CD8-positive, alpha-beta memory T cell (primary cell): ENCODE measurements at places on chromosomes 5 and 9.

DNA sequence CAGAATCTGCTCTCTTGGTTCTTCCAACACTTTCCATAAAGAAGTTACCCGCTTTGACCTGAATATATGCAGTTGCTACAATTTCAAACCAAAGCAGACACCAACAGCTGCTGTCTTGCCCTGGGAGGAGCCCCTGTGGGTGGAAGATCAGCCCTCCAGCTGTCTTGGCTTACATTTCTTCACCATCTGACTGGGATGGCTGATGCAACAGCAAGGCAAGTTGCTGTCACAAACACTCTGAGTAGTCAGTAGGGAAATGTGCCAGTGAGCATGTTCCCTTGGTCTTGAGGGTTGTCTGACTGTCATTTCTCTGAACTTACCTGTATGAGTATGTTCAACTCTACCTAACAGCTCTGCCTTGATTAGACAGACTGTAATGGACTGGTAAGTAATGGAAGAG, 152.9 kb downstream of the SGCD start:
- no peak overlapping the region for H3K27ac ChIP-seq
- no peaks in the 10 kb centered on the region for H3K27me3 ChIP-seq
- H3K36me3 ChIP-seq: no peaks in the 10 kb centered on the region
- H3K4me1 ChIP-seq: no peaks in the 10 kb centered on the region
- no peak for DNase-seq

GRCh38 chr9:114243240-114243639, 79.7 kb upstream of the ORM1 start:
- H3K27me3 ChIP-seq: no peaks in the 10 kb centered on the region
- H3K27ac ChIP-seq: no peak overlapping the region
- no peak overlapping the region for H3K4me3 ChIP-seq
- H3K36me3 ChIP-seq: no peaks in the 10 kb centered on the region
- no peak for DNase-seq

DNA sequence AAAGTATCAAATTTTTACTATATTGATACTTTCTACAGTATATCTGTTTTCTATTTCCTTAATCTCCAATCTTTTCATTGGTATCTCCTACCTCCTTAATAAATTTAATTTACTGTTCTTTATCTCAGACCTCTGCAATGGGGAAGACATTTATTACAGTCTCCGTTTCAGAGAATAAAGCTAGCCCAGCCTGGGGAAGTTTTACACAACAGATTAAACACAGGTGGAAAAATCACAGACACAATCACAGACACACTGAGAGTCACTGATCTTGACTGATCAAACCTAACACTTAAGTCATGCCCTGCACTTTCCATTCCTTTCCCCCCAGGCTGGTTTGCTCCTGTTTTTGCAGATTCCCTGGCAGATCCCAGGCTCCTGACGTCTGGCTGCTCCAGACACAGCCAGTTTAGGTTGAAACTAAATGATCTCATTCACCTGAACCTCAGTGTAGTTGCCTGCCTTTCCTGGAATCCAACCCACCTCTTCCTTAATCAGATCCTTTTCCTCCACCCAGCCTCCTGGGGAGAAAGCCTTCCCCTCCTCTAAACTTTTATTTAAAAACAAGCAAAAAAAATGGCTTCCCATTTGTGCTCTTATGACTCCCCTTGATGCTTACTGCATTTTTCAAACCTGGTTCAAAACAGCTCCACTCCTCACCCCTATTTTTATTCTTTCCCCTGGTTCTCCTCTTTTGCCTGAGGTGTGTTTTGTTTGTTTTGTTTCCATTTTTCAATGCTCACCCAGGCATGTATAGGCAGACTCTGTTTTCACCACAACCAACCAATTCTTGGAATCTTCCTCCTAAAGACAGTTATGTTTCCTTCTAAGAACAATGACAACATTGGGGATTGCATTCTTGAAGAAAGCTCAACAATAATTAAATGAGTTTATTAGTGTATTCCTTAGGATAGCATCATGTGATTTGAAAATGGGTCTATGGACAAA, 29.5 kb upstream of the OSMR start:
- no peaks in the 10 kb centered on the region for H3K4me1 ChIP-seq
- H3K36me3 ChIP-seq: no peaks in the 10 kb centered on the region
- H3K4me3 ChIP-seq: no peak overlapping the region

- no peaks in the 10 kb centered on the region for H3K4me1 ChIP-seq
- no peak overlapping the region for H3K27ac ChIP-seq
- H3K27me3 ChIP-seq: peaks cover 3% of the 10 kb centered on the region
- no peaks in the 10 kb centered on the region for H3K36me3 ChIP-seq
- H3K4me3 ChIP-seq: no peak overlapping the region
- no peak for DNase-seq
Measured at GRCh38 chr5:72556351-72557166, 49.3 kb upstream of the ZNF366 start.

DNA sequence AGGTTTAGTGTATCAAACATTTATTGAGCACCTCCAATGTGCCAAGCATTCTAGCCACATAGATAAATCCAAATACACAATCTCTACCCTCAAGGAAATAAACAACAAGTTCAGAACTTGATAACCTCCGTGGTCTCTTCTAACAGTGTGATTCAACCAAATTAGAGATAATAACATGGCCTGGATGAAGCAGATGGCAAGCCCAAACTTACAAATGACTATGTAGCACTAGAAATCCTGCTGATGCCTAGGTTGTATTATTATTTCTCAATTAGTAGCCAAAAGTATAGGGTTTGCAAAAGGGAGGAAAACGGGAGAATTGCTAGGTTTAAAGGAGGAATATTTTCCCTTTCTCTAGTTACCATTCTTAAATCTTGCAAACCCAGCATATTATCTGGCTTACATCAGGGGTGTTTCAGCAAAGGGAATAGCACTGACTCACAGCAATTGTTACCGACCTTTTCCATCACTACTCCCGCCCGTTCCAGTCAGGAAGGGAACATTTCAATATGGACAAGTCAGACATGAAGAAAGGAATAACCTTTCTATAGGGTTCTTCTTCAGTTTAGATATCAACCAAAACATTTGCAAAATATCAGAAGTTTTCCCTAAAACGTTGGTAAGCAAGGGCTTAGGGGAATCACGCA, 2.3 kb downstream of the DPYSL3 start:
- H3K27me3 ChIP-seq: no peaks in the 10 kb centered on the region
- no peak overlapping the region for H3K4me3 ChIP-seq
- no peaks in the 10 kb centered on the region for H3K36me3 ChIP-seq
- H3K4me1 ChIP-seq: no peaks in the 10 kb centered on the region
- no peak for DNase-seq

DNA sequence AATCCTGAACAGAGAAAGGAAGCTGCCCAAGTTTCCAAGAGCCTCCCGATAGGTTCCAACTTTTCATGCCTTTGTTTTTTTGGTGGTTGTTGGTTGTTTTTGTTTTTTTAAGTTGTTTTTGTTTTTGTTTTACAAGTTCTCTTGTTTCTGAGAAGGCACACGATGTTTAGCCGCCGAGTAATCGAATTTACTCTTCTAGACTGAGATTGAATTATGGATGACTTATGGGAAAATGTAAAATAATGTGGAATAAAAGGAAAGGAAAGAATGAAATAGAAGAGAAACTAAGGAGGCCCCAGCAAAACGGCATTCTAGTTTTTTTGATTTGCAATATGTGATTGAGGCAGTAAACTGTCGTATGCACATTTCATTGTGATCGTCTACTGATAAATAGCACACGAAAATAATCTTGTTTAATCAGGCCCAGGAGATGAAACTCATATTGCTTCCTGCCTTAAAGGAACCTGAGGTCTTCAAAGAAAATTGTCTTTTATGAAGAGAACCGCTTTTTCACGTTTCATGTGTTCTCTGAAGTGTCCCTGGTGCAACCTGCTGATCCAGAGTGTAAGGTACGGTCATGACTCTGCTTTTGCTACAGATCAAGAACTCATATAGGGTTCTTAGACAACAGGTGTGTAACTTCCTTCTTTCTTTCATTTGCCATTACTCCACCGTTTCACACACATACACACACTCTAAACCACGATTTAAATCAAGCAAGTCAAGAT, 1.3 kb upstream of the GNAQ start:
- H3K4me3 ChIP-seq: peak overlapping the region; percentile 61
- no peaks in the 10 kb centered on the region for H3K27me3 ChIP-seq
- peaks cover 37% of the 10 kb centered on the region for H3K4me1 ChIP-seq
- no peak for DNase-seq
- H3K36me3 ChIP-seq: no peaks in the 10 kb centered on the region

DNA sequence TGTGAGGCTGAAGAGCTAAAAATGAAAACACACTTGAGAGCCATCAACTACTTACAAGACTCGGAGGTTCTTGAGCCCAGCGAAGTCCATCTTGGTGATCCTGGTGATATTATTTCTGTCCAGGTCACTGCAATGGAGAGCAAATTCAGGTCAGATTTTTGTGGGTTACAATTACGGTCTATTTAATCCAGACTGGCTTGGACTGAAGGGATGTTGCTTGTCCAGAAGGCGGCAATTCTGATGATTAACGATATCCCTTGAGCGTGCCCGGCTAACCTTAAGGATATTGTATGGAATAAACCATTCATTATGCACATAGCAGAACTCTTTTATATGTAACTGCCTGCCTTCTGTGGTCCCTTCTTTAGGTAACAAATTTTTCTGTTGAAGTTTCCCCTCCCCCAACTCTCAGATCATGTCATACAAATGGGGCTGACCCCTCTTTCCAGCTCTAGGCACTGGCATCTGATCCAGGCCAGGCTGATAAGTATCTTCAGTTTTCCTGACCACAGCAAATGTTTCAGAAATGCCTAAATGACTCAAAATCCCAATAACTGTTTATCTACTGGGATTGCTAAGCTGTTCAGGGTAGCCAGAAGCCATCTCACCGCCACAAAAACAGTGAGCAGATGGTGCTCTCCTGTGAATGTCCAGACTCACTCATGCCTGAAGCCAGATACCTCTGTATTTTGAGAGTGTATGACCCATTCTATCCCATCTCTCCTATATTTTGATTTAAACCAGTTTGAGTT, 49.4 kb downstream of the SLIT3 start:
- H3K27me3 ChIP-seq: no peaks in the 10 kb centered on the region
- H3K36me3 ChIP-seq: no peaks in the 10 kb centered on the region
- no peak overlapping the region for H3K4me3 ChIP-seq
- no peak overlapping the region for H3K27ac ChIP-seq

- no peaks in the 10 kb centered on the region for H3K4me1 ChIP-seq
- no peak overlapping the region for H3K4me3 ChIP-seq
- no peaks in the 10 kb centered on the region for H3K27me3 ChIP-seq
- H3K27ac ChIP-seq: no peak overlapping the region
Measured at GRCh38 chr9:70935856-70936255, 185.6 kb downstream of the TRPM3 start.

- no peaks in the 10 kb centered on the region for H3K27me3 ChIP-seq
- no peak overlapping the region for H3K4me3 ChIP-seq
- H3K27ac ChIP-seq: no peak overlapping the region
- no peaks in the 10 kb centered on the region for H3K36me3 ChIP-seq
- H3K4me1 ChIP-seq: no peaks in the 10 kb centered on the region
Measured at GRCh38 chr5:179289756-179290385, 55.4 kb downstream of the ADAMTS2 start.
